Fibroblast of skin of right biceps (primary cell): ENCODE measurements at places on chromosomes 4 and X.

DNA sequence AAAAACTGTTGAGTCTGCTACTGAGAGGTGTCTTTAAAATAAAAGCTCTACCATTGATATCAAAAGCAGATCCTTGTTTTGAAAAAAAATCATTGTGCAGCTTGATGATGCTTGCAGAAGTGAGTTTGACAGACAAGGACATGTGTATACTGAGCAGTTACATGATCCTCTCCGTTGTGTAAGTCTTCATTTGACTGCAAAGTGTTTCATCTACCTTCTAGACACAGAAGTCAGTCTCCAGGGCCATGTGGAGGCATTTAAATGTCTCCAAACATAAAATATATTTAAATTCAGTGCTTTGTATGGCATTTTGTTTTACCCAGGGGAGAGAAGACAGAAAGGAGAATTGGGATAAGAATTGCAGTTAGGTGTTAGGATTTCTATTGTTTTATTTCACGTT lies 107.8 kb upstream of the MYOZ2 start:
- no peak for DNase-seq

GRCh38 chr4:112532267-112532666 lies 16.3 kb upstream of the NEUROG2 start:
- DNase-seq: no peak

GRCh38 chrX:96436105-96436504 lies 248.5 kb upstream of the DIAPH2 start:
- DNase-seq: peak; percentile 87

DNA sequence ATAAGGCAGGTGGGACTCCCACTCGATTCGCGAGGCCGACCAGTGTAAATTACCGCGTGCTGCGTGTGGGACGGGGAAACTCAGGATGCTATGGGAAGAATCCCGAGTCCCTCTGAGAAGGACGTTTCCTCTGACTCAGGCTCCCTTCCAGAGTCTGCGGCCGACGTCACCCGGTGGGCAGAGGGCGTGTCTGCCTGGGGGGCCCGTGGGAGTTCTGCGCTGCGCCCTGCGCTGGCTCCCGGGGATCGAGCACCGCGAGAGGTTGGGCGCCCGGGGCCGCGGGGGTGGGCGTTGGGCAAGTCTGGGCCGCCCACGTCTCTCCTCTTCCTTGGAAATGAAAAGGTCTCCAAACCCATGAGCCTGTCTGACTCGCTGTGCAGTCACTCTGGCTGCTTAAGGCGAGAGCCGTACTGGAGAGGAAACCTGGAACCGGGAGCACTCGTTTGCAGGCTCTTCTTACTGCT lies 568 bp downstream of the NIPAL1 start:
- DNase-seq: peak; percentile 65

- no peak for DNase-seq
These were observed 304.7 kb upstream of the GATB start for GRCh38 chr4:152065545-152065944.

DNA sequence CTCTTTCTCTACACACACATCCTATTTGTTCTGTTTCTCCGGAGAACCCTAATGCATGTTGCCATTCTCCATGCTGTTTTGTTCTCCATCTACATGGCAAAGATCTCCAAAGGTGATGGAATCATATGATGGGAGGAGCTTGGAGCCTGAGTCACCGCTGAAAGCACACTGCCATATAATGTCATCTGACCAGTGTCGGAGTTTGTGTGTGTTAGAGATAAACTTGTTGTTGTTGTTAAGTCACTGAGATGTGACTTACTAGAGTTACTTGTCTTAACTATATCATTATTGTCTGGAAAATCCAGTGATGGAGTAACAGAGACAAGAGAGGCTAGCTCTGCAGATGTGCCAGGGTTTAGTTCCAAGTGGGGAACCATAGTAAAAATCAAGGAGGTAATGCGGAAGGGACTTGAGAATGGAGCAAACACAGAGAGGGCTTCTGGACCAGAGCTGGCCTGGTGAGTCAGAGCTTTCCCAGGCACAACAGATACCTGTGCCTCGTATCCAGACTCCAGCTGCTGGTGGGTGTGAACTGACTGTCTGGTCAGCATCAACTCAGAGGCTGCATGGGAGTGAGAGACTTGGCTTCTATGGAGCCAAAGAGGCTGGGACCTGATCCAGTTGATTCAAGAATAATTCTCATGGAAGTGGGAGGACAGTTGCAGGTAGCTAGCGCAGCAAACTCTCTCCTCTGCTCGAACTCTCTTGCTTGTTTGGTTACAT lies 30.6 kb upstream of the CCKAR start:
- no peak for DNase-seq

- peak; percentile 15 for DNase-seq
These were observed 455.1 kb upstream of the CTSO start for GRCh38 chr4:156408749-156409148.

DNA sequence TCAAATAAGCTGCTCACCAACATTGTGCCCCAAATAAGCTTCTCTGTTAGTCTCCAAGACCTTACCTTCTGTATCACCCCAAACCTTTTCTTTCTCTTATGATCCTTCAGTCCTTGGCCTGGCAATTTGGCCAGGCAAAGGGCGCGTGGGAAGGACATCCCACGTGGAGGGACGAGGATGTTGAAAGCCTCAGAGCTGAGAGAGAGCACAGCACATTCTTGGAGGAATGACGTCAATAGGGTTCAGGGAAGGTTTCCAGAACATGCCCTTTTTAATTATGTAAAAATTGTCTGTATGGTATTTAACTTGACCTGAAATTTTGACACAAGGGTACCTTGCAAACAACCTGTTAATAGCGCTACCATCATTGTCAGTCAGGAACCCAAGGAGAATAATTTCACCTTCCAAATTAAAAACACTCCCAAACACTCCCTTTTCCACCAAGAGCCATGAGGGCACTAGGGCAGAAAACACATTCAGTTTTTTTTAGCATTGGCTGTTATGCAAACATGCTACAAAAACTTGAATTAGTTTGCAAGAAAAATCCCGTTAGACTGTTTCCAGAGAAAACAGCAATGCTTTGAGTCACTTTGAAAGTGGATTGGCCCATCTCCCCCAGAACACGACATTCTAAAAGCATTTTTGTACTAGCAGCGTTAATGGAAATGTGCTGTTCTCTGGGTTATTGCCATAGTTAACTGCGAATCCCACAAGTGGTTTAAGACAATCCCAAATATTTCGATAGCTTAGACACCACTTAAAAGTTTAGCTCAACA lies 183.2 kb upstream of the PUDP start:
- DNase-seq: peak; percentile 95

- peak; percentile 20 for DNase-seq
These were observed 338.3 kb upstream of the GALNT7 start for GRCh38 chr4:172830295-172830764.

GRCh38 chr4:1834047-1834775 lies 21.7 kb downstream of the LETM1 start:
- DNase-seq: no peak

DNA sequence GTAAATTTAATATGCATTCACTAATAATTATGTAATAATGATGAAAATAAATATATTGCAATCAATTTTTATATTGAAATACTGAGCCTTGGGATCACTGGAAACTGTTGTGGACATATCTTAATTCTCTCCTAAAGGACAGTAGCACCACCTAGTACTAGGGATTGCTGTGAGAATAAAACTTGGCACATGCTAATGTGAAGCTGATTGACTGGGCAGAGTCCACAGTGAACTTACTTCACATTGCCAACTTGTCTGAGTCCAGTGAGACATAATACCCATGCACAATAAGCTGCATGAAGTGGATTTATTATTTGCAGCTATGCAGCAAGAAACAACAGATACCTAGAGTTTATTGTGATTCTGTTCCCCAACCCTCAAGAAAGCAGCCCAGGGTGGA lies 131.1 kb downstream of the GABRG1 start:
- DNase-seq: no peak

DNA sequence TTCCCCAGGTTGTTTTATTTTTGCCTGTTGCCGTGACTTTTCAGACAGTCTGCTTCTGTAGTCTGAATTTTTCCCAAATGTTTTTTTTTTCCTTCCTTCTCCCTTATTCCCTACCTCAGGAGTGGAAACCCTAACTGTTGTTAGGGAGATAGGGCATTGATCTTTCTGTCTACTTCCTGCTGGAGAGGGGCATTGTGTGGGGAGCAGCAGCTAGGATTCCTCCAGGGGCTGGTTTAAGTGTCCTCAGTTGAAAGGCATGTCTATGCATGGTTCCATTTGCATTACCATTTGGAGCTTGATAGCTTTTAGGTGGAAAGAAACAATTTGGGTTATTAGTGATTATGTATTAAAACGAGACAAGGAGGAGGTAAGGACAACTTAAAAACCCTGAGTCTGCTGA lies 383.9 kb downstream of the DCAF12L2 start:
- no peak for DNase-seq

DNA sequence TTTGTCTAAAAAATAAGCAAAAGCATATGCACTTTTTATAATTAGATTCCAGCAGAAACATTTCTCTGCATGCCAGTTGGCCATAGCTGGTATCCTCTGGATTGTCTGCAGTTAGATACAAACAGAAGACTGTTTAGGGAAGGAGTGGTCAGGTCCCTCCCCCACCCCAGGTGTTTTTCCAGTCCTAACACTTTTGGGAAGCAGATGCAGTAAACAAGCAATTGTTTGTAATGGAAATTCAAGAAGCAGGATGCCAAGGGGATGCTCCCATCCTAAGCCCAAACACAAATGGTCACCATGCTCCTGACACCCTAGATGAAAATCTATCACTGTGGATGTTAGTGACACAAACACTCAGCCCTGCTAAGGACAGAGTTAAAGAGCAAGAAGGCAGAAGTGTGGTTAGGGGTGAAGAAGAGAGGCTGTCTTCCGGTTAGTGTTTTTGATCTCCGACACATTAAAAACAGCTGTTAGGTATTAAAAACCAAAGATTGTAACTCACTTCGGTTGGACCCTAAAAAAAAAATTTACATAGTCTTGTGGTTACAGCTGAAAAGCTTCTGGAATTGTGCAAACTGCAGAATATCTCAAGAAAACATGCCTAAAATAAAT lies 7.9 kb downstream of the LEF1 start:
- DNase-seq: no peak

DNA sequence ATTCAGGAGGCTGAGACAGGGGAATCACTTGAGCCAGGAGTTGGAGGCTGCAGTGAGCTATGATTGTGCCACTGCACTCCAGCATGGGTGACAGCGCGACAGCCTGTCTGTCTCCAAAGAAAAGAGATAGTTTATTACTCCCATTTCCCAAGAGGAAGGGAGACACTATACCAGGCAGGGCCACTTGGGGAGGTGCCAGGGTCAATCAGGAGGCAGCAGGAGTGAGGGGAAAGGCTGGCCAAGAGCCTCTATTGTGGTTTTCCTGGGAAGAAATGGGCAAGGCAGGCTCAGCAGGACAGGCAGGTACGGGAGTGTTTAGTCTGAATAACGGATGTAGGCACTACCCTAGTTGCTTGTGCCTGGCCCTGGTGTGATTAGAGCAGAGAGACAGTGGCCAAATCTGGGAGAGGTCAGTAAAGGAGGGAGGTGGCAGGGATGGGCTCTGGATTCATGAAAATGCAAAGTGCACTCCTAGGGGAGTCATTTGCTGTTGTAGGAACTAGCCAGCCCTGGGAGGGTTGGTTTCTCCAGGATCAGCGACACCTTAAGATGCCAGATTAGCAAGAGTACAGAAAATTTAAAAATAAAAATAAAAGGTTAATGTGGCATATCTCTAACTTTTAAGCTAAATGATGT lies 20.2 kb upstream of the CDKN2AIP start:
- no peak for DNase-seq

DNA sequence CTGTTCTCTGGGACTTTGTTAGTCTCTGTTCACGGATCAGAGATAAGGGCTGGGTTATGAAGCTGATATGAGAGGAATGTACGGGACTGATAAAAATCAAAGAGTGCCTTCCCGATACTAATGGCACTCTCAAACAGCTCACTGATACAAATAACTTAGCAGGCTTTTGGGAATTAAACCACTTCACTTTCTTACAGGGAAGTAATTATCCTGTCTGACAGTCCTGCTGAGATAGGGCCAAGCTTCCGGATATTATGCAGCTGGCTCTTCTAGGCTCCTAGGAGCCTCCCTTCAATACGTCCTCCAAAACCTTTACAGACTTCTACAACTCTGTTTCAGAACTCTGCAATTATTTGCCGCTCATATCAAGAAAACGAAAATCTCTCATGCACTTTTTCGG lies 418.0 kb downstream of the NLGN4X start:
- DNase-seq: no peak

- no peak for DNase-seq
These were observed 34.0 kb upstream of the TSPAN5 start for GRCh38 chr4:98692411-98692810.

DNA sequence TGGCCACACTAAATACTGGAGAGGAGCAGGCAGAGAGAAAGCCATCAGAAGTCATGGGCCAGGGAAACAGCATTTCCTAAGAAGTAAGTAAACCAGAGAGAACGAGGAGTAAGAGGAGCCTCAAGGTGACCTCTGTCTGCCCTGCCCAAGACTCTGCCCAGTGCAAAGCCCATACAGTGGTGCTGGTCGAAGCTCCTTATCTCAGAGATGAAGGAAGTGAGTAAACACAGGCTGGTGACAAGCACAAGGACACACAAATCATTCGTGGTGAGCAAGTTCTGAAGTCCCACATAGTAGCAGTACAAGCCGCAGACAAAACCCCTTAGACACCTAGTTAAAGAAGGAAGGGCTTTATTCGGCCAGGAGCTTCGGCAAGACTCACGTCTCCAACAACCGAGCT lies 62.7 kb downstream of the DCTD start:
- no peak for DNase-seq

DNA sequence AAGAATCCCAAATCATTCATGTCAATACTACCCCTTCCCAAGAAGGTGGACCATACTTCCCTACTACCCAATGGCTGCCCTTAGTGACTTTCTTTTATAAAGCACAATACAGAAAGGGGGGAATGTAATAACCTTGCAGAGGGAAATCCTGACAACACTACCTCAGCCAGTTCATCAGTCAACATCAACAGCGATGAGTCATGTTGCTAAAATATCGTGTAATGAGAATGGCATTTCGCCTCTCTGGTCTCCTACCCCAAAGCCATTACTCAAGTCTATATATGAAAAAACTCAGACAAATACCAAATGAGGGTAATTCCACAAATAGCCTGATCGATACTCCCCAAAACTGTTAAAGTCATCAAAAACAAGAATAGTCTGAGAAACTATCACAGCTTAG lies 3.3 kb upstream of the MAGEA8 start:
- DNase-seq: peak; percentile 24

DNA sequence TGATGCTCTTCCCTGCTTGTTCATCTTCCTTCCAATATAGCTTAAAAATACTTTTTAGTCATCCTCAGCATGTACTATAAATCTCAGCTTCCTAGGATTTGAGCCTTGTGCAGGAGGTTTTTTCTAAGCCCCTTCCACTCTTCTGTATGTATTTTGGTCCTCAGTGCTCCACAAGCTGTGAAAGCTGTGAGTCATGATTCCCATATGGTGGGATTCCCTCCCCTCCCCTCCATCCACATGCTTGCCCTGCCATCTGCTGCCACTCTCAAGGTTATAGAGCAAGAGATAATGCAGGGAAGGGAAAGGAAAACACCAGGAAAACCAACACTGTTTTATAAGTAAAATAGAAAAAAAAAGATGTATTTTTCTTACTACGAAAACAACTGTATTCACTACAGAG lies 58.5 kb upstream of the AP1S2 start:
- DNase-seq: peak; percentile 1

DNA sequence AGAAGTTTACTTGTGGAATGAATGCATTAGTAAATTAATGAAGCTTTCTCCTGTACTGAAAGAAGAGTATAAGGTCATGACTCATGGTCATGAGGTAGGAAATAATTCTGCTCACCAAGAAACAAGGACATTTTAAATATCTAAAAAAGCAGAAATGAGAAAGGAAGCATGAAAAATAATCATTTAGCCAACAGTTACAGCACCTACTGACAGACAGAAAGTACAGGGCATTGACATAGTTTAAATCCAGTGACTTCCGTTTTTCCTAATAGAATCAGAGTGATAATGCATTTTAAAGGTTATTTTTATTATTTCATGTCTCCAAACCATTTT lies 30.5 kb upstream of the ACSL1 start:
- no peak for DNase-seq
